CD4-positive, alpha-beta T cell treated with Interferon gamma for 1 hour (primary cell): ENCODE measurements at places on chromosomes 12 and 14.
A peak's percentile ranks its signal among the peaks of the same experiment; 100 is the strongest.

DNA sequence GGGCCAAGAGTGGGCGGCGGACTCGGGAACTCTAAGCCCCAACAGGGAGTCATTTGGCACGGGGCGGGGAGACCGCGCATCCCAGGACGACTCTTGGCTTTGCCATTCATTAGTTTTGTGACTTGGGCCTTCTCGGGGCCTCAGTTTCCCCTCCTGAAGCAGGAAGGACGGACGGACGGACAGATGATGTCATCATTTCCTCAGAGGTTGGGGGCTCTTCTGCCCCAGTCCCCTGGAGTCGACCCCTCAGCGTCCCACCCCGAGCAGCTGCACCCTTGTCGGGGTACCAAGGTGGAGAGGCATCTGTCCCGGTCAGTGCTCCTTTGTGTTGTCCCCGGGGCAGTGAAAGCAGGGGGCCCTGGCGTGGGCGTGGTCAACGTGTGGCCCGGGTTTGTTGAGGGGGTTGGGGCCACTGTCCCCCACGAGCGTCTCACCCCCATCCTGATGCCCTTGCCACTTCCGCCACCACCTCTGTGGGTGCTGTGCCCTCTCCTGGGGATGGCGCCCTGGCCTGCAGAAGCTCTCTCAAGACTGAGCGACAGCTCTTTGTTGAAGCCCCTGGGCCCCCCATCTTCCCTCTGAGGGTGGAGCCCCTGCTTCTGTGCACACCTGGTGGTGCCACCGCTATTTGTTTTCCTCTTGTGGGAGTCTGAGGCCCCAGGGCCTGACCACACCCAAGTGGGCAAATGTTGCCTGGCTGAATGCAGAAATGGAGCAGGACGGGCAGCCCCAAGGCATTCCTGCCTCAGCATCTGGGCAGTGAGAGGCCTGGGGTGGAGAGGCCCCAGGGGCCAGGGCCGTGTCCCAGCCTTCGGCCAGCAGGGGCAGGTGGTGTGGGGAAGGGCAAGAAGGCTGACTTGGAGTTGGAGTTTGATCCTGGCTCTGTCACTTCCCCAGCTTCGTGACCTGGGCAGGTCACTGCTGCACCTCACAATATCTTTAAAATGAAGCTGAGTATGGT is 896 bp downstream of the HHIPL1 start:
- no peak for DNase-seq

DNA sequence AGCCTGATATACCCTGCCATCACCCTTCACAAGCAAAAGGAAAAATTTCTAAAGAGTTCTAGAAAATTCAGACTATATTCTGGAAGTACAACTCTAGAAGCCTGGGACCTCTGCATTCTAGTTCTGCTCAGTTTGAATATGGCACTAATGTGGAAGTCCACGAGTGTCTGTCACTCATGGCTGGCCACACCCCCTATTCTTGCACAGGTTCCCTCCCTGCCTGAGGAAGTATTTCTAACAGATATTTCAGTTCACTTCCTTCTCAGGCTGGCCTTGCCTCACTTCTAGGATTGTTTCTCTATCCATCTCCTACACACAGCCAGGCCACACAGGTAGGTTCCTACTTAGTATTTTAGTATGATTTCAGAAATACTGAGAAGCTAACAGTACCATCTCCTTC is 67.4 kb downstream of the PHLDA1 start:
- peak; percentile 59 for DNase-seq

GRCh38 chr12:65616022-65616421 is 208.3 kb upstream of the HMGA2 start:
- DNase-seq = no peak

DNA sequence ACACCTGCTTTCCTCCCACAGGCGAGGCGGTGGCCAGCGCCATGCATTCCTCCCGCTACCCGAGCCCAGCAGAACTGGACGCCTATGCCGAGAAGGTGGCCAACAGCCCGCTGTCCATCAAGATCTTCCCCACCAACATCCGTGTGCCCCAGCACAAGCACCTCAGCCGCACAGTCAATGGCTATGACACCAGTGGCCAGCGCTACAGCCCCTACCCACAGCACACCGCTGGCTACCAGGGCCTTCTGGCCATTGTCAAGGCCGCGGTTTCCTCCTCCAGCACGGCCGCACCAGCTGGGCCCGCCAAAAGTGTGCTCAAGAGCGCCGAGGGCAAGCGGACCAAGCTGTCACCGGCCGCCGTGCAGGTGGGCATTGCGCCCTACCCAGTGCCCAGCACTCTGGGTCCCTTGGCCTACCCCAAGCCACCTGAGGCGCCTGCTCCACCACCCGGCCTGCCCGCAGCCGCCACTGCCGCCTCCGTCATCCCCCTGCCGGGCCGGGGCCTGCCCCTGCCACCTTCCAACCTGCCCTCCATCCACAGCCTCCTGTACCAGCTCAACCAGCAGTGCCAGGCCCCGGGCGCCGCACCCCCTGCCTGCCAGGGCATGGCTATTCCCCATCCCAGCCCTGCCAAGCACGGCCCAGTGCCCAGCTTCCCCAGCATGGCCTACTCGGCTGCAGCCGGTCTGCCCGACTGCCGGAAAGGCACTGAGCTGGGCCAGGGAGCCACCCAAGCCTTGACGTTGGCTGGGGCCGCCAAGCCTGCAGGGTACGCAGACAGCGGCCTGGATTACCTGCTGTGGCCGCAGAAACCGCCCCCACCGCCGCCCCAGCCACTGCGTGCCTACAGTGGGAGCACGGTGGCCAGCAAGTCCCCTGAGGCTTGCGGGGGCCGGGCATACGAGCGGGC is 54.6 kb downstream of the FAM222A start:
- no peak for DNase-seq

DNA sequence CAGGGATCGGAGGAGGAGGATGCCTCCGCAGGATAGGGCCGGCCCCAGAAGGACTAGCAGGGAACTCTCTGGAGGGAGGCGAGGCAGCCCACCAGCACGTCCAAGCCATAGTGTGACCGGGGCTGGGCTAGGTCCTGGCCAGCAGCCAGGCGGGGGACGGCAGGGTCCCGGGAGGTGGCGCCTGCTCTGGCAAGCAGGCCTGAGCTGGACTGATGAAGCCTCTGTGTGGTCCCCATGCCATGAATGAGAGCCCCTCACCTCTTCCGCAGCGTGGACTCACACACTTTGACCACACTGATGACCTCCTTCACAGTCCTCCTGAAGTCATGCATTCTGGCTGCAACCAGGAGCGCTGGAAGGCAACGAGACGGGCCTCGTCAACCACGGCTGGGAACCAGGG is 19.8 kb upstream of the BTBD6 start:
- DNase-seq = no peak

DNA sequence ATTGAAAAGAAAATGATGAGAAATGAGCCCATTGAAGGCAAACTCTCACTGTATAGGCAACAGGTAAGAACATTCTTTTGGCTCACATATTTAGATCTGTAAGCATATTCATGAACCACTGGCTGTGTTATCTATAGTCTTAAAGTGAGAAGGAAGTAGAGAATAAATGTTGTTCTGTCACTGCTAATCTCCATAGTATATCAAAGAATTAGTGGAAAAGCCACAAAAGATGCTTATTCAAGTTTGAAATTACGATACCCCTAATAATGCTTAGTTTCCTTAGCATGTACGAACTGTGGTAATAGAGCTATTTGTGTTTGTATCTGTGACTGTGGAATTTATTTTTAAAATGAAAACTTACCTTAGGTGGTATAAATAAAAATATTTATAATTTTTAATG is 22.8 kb downstream of the IFT81 start:
- no peak for DNase-seq
